ENCODE measurements at places on chromosomes 3 and 15. TPM values are rescaled to one million over a fixed set of nuclear protein-coding genes. Genes with fewer than 3 reads are reported as not detected.

ROBO2 gene
- total RNA-seq, result not detected

ALDH1A2 gene
- 0.57 TPM for total RNA-seq

CHRNA7 gene
- not detected for total RNA-seq

BTLA gene
- 33.7 TPM for total RNA-seq

BLM gene
- 64.1 TPM for total RNA-seq

NPAP1 gene
- total RNA-seq, result not detected

WDR73 gene
- 28.0 TPM for total RNA-seq

LRRC31 gene
- not detected for total RNA-seq

MOBP gene
- total RNA-seq, result not detected

HYAL1 gene
- 0.28 TPM for total RNA-seq

TGM4 gene
- not detected for total RNA-seq

PLA2G4D gene
- total RNA-seq, result not detected

VGLL3 gene
- total RNA-seq, result not detected

MKRN2OS gene
- not detected for total RNA-seq

TRNT1 gene
- 55.7 TPM for total RNA-seq

ECE2 gene
- total RNA-seq, result not detected

ALG1L2 gene
- total RNA-seq, result not detected

GABRR3 gene
- total RNA-seq, result 0.05 TPM

CCDC9B gene
- total RNA-seq, result 0.54 TPM

All from activated CD4-positive, alpha-beta T cell treated with anti-CD3 and anti-CD28 coated beads, Interleukin-2, amount 10 ng/mL, durations not matched to agents 24 days and 14 days (primary cell).